Effector memory CD8-positive, alpha-beta T cell (primary cell): ENCODE measurements at places on chromosomes 3 and 15.

- DNase-seq = no peak
Measured at GRCh38 chr15:91989821-91990220, 136.3 kb downstream of the SLCO3A1 start.

DNA sequence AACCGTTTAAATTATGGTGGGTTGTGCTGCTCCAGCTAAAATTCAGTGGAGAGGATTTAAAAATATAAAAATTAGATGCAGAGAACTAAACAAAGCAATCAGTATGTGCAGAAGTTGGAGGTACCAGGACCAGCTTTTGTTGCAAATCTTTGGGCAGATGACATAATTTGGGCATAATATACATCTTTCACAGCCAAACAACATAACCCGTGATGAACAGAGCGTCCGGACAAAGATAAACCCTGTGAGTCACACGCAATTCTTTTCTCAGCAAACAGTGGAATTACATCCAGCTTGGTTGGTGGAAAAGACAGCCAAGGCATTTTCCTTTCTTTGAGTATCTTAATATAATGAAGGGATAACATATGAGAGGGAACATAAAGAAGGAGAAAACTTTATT, 419.4 kb upstream of the ADAMTS9 start:
- no peak for DNase-seq

GRCh38 chr15:80667936-80668335, 27.2 kb upstream of the ABHD17C start:
- DNase-seq = no peak

DNA sequence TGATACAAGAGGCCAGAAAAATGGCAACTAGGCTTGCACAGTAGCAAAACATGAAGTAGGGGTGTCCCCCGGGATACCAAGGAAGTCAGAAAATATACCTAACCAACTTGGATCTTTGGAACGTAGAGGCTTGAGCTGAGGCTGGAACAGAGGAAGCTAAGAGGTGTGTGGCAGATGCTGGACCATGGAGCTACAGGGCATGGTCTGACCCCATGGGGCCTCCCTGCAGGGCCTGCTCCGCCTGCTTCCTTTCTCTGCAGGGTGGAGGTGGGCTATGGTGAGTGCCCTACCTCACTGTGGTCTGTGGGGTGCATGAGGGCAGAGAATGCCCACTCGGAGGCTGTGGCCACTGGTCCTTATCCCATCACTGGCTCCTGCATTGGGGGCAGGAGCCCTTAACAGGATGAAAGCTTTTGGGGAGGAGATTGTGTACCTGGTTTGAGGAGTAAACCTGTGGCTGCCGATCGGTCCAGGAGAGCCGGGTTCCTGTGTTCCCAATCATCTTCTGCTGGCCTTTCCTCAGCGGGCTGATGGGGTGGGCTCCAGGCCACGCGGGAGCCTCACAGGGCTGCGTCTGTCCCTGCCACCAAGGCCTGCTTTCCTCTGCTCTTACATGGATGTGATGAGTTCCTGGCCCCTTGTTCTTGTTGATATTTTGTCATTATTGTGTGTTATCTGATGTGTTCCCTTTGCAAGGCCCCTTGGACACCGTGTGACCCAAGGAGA, 96.8 kb downstream of the OCA2 start:
- DNase-seq = no peak

DNA sequence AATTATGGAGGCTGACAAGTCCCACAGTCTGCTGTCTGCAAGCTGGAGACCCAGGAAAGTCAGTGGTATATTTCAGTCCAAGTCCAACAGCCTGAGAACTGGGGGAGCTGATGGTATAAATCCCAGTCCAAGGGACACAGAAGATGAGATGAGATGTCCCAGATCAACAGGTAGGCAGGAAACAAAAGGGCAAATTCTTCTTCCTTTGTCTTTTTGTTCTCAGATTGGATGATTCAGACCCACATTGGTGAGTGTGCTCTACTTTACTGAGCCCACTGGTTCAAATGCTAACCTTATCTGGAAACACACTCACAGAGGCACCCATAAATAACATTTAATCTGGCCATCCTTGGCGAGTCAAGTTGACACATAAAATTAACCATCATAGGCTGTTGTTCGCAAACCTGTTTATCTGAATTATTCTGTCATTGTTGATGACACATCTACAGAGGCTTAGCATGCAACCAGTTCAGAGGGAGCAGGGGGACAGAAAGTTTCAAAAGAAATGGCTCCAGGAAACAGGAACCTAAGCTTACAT, 62.7 kb upstream of the ITGA11 start:
- no peak for DNase-seq
